Stimulated activated memory B cell treated with anti-CD40 and anti-IgM and Interleukin-4, amounts not matched to agents 10 μg/mL and 1 μg/mL and 100 μg/mL, for 72 hours (primary cell): ENCODE measurements at places on chromosomes 2 and 18.

- no peak for ATAC-seq
Measured at GRCh38 chr2:120372816-120373215, 26.9 kb downstream of the INHBB start.

DNA sequence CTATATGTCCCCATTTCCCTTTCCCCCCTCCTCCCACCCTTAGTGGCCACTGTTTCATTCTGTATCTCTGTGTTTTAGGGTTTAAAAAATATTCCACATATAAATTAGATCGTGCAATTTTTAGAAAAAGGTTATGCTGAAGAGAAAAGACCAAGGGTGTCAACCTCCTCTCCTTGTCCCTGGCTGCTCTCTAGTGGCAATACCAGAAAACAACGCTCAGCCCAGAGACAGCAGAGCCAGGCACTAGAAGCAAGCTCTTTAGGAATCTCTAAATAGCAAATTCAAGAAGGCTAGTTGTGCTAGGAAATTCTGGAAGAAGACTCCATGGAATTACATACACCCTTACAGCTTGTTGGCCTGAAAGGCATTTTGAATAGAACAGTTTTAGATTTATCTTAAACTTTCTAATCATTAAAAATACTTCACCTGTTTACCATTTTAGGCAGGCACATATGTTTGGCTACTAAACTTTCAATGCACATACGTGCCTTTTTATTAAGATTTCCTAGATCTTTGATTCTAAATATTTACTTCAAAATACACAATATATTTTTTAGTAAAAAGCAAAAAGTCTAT lies 35.1 kb upstream of the RASGRP3 start:
- no peak for ATAC-seq

GRCh38 chr2:141440072-141440635 lies 690.7 kb downstream of the LRP1B start:
- ATAC-seq: no peak

- no peak for ATAC-seq
Measured at GRCh38 chr18:45464619-45465018, 150.7 kb upstream of the SLC14A2 start.

GRCh38 chr2:159146996-159147666 lies 139.4 kb downstream of the WDSUB1 start:
- ATAC-seq: no peak

DNA sequence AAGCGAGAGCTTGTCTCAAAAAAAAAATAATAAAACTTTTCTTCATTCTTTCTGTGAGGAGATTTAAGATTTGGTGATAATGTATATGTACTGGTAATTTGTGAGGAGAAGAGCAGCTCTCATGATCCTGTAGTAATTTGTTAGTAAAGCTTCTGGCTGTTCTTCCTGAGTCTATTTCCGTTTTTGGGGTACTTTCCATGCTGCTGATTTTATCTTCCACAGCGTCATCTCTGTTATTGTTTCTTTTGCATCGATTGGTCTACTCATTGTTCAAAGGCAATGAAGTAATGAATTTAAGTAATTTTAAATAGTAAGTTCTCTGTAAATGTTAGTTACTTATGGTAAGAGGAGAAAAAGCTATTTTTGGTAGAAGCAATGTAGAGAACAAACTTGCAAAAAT lies 12.0 kb downstream of the NDUFAF7 start:
- no peak for ATAC-seq

DNA sequence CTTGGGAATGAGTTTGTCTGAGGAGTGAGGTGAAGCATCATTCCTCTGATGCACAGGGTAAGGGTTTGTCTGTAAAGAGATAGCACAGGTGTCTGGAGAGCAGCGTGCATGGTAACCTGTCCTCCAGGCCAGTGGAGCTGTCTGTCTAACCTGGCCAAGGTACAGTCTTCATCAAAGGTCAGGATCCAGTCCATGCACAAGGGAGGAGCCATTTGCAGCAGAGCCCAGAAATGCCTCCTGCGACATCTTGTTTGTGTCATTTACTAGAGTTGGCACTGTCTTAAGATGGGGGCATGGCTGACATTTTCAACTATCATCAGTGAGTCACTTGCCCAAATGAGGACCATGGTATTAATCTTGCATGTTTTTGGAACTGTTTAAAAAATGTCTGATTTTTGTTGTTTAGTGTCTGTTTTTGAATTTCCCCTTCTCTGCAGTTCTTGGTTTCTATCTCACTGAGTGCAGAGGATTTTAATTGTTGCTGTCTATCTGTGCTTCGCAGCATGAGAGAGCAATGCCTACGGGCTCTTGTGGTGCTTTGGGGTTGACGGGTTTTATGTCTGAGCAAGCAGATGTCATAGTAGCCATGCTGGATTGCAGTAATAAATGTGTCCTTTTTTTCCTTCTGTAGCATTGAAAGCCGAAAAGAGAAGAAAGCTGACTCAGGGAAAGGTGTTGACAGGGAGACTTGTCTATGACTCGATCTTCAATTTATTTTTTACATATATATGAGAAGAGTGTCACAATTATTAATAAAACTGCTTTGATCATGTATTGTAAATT lies 91.3 kb downstream of the DPP4 start:
- ATAC-seq: peak; percentile 18

- no peak for ATAC-seq
Measured at GRCh38 chr2:100606726-100607343, 44.0 kb downstream of the PDCL3 start.

DNA sequence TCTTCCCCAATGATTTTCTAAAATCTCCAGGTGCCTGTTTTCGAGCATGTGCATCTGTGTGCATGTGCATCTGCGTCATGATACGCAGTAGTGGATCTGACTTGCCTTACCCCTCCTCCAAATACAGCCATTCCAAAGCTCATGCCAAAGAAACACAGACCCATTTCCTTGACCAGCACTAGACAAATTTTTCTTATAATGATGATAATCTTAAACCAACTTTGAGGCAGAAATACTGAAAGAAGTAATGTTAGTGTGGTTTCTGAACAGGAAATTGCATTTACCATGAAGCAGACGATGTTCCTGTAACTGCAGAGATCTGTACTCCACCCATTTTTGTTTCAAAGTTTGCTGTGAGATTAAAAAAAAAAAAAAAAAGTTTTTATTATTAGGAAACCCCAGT lies 25.6 kb downstream of the CYTIP start:
- no peak for ATAC-seq

- no peak for ATAC-seq
Measured at GRCh38 chr2:190698895-190699294, 50.0 kb downstream of the NAB1 start.

DNA sequence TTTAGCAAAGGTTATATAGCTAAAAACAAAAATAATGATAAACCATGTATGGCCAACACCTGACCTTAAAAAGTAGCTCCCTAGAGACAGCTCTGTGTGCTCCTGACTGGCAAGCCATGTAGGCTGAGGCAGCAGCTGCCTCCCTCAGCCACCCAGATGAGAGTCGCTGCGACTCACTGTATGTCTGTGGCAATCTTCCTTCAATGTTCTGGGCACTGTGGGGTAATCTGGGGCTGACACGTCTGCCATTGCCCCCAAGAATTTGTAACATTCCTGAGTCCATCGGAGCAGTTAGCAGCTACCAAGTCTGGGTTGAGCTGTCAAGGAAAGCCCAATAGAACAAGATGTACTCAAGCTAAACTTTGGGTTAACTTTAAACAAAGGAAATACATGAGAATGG lies 106.4 kb upstream of the DAPL1 start:
- no peak for ATAC-seq

DNA sequence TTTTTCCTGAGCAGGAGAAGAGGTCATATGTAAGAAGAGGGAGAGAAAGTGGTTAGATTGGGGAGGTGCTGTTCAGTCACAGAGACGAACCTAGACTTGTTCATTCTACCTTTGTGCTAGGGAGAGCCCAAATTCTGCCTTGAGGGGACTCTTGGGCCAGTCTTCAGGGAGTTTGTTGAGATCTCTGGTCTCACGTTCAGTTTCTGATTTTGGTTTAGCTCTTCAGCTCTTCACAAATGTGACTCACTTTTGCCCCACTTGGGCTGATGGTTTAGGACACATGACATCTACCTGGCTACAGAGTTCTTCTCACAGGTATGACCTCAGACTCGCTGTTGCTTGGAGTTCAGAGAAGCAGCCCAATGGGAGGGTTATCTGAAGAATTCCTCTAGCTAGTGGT lies 49.2 kb upstream of the DARS1 start:
- ATAC-seq: no peak

GRCh38 chr2:71453404-71454220 lies at the start of gene DYSF:
DYSF (plus strand) TSS chr2:71453561.
- peak; percentile 14 for ATAC-seq

DNA sequence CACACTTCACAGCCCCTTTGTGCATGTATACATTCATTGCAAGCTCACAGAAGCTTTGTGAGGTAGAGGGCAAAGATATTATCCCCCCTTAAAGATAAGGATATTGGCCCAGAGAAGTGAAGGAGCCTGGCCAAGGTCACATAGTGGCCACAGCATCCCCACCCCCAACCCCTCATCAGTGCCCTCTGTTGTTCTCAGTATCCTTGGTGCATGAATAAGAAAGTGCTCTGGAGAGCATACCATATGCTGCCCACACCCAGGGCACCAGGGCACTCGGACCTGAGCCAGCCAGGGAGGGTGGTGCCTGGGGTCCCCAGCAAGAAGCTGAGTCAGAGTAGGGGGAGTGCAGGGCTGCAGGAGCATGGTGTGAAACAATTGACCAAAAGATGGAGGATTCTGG lies 3.3 kb downstream of the DYSF start:
- no peak for ATAC-seq

GRCh38 chr2:152200565-152201465 lies 25.3 kb upstream of the STAM2 start:
- ATAC-seq: no peak

DNA sequence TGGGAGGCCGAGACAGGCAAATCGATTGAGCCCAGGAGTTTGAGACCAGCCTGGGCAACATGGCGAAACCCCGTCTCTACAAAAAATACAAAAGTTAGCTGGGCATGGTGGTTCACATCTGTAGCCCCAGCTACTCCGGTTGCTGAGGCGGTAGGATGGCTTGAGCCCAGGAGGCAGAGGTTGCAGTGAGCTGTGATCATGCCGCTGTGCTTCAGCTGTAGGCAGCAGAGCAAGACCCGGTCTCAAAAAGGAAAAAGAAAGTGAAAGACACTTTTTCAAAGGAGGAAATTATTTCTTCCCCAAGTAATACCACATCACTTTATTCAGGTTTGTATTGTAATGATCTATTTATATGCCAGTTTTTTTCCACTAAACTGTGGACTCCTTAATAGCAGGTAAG lies 35.7 kb upstream of the TAF4B start:
- peak; percentile 91 for ATAC-seq

- no peak for ATAC-seq
Measured at GRCh38 chr2:213122725-213123124, 28.7 kb downstream of the IKZF2 start.

DNA sequence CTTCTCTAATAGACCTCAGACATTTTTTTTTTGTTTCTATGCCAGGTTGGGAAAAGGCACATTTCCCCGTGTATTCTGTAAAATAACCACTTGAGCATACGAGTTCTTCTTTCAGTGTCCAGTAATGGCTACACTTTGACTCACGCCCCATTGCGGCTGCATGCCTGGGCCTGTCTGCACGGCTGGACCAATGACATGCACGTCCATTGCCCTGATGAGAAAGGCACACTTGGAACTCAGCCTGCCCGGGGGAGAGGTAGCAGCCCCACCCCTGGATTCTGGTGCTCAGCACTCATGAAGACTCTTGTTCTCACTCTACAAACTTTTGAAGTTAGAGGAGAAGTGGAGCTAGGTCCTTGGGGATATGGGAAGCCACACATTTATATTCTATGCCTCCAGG lies 5.8 kb downstream of the PCARE start:
- no peak for ATAC-seq

GRCh38 chr2:52238782-52239181 lies 1206.8 kb upstream of the NRXN1 start:
- ATAC-seq: no peak

DNA sequence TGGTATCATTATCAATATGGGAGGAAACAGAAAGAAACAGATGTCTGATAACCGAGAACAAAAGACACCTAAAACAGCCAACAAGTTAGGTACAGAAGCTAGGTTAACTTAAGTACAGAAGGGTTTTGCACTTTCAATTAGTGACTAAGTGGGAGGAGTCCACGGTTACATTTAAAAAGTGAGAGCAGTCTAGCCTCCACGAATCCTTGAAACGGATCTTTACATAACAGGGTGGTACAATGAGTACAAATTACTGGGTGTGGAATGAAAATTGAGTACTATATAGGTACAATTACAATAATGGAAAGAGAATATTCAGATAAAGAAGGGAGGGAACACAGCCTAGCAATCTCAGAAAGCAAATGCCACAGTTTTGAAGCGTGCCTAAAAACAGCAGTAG lies 76.6 kb downstream of the TLK1 start:
- ATAC-seq: no peak

DNA sequence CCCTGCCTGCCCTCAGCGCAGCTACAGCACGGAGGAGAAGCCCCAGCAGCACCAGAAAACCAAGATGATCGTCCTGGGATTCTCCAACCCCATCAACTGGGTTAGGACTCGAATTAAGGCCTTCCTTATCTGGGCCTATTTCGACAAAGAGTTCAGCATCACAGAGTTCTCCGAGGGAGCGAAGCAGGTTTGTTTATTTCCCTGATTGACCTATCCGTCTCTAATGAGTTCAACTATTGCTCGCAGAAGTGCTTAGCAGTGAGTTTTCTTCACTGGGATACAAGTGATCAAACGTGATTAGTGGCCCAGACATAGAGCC lies 639 bp downstream of the MAIP1 start:
- no peak for ATAC-seq

- no peak for ATAC-seq
Measured at GRCh38 chr18:6807515-6808257, 78.2 kb downstream of the ARHGAP28 start.

DNA sequence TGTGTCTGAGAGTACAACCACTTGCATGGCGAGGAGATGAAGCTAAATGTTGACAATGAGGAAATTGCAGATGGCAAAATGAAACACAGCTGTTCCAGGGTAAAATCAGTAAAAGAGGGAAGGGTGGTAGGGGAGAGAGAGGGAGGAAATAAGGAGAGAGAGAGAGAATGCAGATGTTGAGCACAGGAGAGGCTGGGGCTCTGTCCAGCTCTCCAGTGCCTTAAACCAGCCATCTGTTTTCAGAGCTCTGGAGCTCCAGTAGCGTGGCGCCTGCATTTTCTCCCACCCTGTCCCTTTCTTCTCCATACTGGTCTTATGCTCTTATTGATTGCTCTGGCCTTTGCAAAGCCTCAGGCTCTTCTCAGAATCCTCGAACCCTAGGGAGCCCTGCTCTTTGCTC lies 52.7 kb upstream of the BOD1L2 start:
- no peak for ATAC-seq

GRCh38 chr2:171316220-171316619 lies 117.6 kb downstream of the METTL8 start:
- ATAC-seq: no peak
